Activated CD4-positive, alpha-beta T cell treated with anti-CD3 and anti-CD28 coated beads, Interleukin-10, Interleukin-2, amounts not matched to agents 100 ng/mL and 50 ng/mL, durations not matched to agents 16 hours and 8 hours (primary cell): ENCODE measurements at places on chromosomes 6 and 20.
A peak's percentile ranks its signal among the peaks of the same experiment; 100 is the strongest.

- no peak for DNase-seq
Observed at GRCh38 chr6:43405354-43405753, 22.0 kb upstream of the ABCC10 start.

DNA sequence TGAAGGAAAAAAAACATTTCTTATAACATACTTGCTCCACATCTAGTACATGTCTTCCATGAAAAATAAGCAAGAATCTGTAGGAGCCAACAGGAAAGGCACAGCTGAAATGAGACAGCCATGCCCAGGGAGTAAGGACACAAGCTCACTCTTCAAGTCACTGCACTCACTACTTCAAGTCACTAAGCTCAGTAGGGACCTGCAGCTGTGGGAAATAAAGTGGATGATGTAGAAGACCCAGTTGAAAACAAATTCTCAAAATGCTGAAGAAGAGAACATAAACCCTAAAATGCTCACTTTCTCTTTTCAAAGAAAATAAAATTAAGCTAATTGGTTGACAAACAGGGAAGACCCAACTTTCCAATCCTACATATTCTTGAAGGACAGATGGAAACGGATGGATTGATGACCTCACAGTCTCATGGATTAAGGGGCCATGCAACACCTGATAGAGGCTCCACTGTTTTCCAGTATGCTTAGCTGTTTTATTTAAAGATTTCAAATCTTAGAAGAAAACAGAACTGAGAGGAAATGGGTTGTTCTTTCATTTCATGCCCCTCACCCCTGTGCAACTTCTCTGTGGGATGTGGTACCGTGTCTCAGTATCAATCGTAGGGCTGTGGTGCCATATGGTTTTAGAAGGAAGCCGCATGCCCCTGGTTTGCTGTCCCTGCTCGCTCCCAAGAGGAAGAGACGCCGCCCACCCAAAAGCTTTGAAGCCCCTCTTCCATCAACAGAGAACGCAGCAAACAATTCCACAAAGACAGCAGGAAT, 133.3 kb downstream of the WDR27 start:
- no peak for DNase-seq

- DNase-seq = no peak
Observed at GRCh38 chr20:45100563-45101245, at the start of gene KCNS1. Gene KCNS1, minus strand, starts transcription at chr20:45101127. Its CDS starts 1,891 bp downstream, at chr20:45099236.

DNA sequence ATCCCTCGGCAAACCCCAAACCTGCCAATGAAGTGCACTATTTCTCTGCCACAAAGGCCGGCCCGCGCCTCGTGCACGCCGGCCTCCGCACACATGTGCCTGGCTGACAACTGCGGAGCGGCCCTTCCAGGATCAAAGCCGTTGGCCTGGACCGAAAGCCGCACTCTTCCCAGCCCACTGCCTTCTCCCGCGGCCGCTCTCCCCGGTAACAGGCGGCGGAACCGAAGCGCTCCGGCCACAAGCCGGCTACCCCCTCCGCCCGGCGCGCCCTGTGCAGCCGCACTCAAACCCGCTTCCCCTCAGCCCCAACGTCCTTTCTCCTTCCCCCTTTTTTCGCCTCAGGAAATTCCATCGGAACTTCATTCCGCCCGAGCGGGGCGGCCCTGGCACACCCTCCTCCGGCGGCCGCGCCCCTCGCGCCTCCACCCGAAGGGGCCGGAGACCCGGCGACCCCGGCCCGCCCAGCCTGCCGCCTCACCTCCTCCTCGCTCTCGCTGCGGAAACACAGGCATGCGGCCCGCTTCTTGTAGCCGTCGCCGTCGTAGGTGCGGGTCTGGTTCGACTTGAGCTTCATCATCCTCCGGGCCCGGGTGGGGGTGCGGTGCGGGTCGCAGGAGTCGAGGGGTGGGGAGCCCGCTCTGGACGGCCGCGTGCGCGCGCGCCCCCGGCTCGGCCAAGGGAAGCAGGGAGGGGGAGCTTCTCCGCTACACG, 528 bp downstream of the NUDT3 start:
- DNase-seq = peak; percentile 73

- no peak for DNase-seq
Observed at GRCh38 chr6:4610256-4610655, 165.9 kb upstream of the CDYL start.

DNA sequence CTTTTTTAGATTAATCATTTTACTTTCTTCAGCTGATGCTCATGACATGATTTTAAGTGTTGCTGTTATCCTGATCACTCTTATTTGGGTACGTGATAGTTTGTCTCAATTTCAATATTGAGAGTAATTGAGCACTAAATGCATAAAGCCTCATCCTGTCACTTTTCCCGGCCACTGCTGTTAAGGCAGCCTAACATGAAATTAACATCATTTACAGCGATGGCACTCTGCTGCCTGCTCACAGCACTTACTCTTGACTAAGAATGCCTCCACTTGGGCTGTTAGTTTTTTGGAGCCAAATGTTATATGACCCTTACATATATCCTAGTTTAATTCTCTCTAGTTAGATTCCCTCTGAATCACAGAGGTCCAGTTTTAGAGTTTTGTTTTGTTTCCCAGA, 107.3 kb downstream of the SLX4IP start:
- no peak for DNase-seq

- no peak for DNase-seq
Observed at GRCh38 chr6:107437691-107438090, 21.7 kb downstream of the PDSS2 start.

DNA sequence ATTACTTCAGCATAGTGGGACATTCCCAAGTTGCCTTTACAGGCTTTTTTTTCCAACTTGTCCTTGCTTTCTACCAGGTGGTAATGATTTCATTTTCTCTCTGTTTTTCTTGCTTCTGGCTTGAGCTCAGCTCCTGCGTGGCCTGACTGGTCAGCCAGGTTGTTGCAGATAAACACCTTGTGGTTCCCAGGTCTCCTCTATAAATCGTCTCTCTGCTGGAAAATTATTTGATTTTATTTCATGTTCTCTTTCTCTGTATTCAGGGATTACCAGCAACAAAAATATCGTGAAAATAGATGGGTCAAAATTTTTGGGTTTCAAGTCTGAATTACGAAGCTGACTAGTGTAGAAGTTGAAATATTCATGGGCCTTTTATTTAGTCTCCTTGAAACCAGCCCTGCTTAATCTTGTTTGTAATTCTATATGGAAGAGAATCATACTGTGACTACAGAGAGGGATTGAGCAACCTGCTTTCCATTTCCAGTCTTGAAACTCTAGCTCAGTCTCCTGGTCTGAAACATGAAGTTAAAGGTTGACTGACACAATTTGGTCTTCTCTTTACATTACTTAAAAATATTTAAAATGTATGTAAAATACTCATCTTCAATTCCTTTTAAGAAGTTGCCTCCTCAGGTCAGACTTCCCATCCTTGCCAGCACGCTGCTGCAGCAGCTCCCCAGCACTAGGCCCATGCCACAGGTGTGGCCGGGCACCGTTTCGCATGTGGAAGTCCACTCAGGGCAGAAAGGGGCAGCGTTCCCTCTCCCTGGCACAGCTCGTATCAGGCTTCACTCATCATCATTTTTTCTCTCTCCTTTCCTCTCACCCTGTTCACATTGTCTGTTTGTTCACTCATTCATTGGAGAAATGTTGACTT, 7.1 kb downstream of the DUSP22 start:
- DNase-seq = no peak

DNA sequence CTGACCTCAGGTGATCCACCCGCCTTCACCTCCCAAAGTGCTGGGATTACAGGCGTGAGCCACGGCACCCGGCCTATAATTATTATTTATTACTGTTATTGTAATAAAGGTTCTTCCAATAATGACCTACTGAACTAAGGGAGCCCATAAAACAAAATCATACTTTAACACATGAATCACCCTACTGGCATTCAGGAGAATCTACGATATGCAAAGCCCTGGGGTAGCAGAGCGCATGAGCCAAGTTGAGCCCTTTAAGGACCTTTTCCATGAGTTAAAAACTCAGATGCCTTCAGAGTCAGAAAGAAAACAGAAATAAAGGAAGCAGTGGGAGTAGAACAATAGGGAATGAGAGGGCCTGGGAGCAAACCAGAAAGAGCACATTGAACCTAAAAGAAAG, 41.5 kb downstream of the SNRPB start:
- DNase-seq = no peak

DNA sequence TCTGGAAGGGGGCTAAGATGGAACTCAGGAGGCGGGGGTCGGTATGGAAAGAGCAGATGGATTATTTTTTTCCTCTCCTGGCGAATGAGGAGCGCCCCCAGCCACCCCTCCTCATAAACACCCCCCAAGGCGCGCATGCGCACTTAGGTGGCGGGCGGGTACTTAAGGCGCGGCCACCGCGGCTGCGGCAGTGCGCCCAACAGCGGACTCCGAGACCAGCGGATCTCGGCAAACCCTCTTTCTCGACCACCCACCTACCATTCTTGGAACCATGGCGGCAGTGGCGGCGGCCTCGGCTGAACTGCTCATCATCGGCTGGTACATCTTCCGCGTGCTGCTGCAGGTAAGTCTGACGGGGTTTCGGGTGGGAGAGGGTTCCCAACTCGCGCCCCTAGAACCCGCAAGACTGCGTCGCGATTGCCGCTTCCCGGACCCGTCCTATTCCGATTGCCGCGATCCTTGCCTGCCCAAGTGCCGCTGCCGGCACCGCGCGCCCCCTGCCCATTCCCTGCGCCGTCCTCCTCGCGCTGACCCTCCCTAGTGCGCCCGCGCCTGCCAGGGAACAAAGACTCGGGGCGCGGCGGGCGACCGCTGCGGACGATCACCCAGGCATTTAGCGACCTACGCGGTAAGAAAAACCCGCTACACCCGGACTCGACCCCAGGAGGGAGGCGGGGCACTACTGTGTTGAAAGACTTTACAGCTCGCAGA, at the start of gene NNAT:
Gene NNAT (plus strand): TSS at position 190 of the 711 bp plus-strand sequence. CDS start 82 bp downstream, at position 272.
- no peak for DNase-seq

GRCh38 chr20:52590100-52590499, 382.1 kb upstream of the TSHZ2 start:
- DNase-seq = no peak

GRCh38 chr6:23650676-23651075, 475.3 kb upstream of the NRSN1 start:
- no peak for DNase-seq

GRCh38 chr6:15507221-15507620, 155.6 kb downstream of the DTNBP1 start:
- no peak for DNase-seq

- no peak for DNase-seq
Observed at GRCh38 chr6:144148886-144149285, 1.4 kb upstream of the STX11 start.

DNA sequence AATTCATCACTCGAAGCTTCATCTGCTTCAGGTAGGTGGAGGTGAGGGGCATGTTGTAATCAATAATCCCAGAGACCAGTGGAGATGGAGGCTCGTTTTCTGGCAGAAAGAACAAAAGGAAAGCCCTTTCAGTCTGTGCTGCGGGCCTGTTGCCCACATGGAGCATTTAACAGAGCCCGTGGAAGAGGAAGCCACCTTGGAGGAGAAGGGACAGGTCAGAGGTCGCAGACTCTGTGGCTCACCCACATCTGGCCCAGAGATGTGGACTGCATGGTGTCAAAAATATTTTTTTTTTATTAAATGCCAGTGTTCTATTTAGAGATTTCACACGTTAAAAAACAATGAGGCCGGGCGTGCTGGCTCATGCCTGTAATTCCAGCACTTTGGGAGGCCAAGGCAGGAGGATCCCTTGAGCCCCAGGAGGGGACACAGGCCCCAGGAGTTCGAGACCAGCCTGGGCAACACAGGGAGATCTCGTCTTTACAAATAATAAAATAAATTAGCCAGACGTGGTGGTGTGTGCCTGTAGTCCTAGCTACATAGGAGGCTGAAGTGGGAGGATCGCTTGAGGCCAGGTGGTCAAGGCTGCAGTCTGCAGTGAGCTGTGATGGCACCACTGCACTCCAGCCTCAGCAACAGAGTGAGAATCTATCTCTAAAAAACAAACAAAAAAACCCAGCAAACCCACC, 73.6 kb downstream of the NOL4L start:
- no peak for DNase-seq

- DNase-seq = no peak
Observed at GRCh38 chr6:6694825-6695624, 106.5 kb downstream of the LY86 start.

DNA sequence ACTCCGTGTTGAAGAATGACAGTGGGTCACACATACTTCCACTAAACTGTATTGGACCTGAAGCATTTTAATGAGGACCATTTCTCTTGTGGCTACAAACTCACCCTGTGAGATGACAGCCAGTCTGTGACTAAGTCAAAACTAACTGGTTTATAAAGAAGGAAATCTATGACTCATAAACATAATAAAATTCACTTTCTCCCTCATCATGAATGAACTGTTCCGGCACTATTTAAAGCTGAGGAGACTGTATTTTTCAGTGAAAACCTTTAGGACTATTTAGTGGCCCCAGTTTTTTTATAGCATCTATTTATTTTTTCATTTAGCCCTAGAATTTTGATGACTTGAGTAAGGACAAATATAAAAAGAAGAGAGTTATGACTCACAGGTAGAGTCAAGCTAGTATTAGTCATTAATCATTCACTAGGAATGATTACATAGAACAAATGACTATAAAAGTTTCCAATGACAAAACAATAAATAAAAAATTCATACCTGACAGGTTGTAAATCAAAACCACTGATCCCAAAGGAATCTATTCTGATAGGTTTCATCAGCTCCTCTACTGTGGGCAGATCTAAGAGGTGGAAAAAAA, 34.2 kb downstream of the CEP162 start:
- DNase-seq = peak; percentile 1

GRCh38 chr6:106227612-106228507, 97.7 kb downstream of the ATG5 start:
- peak; percentile 10 for DNase-seq

GRCh38 chr6:76866091-76866915, 597.0 kb downstream of the HTR1B start:
- DNase-seq = no peak

DNA sequence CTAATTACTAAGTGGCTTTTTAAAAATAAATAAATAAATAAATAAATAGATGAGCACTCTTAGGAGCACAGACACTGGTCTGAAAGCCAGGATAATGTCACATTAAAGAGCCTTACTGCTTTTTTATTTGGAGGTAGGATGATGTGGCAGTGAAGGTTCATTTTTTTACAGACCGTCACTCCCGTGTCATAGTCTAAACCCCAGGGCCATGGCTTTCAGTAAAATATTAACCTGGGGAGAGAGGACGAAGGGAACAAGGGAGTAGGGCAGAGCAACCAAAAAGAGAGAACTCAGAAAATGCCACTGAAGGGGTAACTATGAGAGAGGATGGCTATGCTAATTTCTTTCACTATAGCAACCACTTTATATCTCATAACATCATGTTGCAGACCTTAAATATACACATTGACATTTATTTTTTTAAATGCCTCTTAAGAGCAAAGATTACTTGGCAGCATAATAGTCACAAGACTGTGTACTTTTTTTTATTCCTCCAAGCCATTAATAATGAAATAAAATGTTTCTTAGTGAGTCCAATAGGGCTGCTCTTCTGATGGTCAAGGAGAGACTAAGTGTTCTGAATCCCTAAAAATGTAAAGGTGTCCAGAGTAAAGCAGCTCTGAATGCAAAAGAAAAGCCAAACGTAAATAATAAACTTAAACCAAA, 100.9 kb upstream of the SIM1 start:
- DNase-seq = no peak

DNA sequence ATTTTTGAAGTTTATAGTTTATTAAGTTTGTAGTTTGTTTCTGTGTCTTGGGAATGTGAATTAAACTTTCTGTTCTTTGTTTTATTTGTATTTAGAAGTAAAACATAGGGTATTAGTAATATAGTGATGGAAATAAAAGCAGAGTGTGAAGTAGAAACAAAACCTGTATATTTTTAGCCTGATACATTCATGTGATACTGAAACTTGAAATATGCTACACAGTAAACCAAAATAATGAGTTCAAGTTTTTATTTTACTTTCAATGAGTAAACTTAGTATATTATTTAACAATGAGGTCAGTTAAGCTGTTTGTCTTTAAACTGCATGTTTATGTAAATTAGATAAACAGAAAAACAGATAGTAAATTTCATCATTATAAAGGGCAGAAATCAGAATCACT, 1592.6 kb downstream of the GRIK2 start:
- DNase-seq = no peak
